ENCODE measurements at places on chromosomes 5 and 9.
A peak's percentile ranks its signal among the peaks of the same experiment; 100 is the strongest.

DNA sequence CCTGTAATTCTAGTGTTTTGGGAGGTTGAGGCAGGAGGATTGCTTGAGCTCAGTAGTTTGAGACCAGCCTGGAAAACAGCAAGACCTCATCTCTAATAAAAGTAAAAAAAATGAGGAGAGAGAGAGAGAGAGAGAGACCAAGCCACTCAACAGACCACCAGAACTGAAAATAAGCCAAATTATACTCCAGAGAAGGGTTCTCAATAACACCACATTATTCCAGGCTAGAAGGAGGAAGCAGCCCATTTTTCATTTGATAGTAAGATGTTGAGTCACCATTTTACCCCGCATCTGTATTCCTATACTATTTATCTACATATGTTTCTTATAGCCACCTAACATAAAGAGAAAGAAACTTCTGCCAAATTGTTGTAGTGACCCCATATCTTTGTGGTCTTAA is 134.8 kb downstream of the PCSK5 start:
- DNase-seq: no peak

GRCh38 chr5:135076051-135076491 is 42.0 kb upstream of the PITX1 start:
- DNase-seq: no peak

DNA sequence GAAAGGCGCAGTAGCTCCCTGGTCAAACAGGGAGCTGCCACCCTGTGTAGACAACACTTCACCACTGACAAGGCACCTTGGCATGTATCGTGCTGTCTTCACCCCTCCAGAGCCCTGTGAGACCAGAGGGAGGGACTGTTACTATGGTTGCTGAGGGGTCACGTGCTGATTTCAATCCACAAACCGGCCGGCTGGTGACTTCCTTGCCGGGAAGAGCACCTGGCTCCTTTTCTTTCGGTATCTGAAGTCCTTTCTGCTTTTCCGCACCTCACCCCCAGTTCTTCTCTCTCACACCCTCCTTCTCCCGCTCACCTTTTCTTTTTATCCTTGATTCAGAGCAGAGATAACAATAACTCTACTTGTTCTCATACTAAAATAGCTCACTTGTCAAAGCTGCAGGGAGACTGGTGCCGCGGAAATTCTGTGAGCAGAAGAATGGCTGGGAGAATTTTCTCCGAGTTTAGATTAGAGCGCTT is 327.2 kb downstream of the ZSWIM6 start:
- peak; percentile 94 for DNase-seq

- no peak for DNase-seq
Measured at GRCh38 chr9:99049641-99050040, 55.3 kb upstream of the TGFBR1 start.

- DNase-seq: no peak
Measured at GRCh38 chr9:14529054-14529453, 164.2 kb downstream of the ZDHHC21 start.
